ENCODE measurements at places on chromosomes 3 and 15.

DNA sequence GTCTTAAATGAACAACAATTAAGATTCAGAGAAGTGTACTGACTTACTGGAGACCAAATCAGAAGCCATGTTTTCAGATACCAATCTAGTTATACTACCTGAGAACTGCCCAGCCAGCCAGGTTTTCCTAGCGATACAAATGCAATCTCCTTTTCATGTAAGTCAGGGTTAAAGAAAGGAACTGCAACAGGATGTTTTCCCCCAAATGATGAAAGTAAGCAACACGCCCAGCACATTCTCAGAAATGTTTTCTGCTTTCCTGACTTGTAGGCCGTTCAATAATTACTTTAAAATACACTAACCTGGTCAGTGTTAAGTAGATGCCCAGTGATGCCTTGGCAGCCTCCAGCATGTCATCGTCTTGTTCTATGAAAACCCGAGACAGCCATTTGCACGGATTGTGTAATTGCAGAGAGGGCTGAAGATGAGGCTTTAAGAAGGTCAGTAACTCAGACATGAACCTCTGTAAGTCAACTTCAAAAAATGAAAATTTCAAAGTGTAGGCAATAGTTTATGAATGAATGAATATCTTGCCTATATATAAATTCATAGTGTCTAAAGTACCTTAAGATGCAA, 30.3 kb downstream of the LINS1 start:
- no peak for DNase-seq

GRCh38 chr3:99825004-99825640, 7.5 kb downstream of the CMSS1 start:
- DNase-seq, result peak; percentile 14

DNA sequence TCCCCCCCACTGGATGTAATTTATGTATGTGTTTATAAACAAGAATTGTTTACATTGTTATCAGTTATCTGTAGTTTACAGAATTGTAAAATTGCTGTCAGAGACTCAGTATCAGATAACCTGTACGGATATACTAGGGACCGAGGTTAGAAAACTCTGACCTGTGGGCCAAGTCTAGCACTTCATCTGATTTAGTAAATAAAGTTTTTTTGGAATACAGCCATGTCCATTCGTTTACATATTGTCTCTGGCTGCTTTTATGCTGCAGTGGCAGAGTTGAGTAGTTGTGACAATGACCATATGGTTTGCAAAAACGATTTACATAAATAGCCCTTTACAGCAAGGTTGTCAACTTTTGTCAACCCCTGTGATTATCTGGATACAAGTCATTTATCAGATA, 52.6 kb downstream of the LRRC28 start:
- no peak for DNase-seq

GRCh38 chr3:139574026-139574947, 34.7 kb upstream of the RBP1 start:
- no peak for DNase-seq

GRCh38 chr15:72584006-72584405, 70.5 kb upstream of the GOLGA6B start:
- DNase-seq, result no peak

DNA sequence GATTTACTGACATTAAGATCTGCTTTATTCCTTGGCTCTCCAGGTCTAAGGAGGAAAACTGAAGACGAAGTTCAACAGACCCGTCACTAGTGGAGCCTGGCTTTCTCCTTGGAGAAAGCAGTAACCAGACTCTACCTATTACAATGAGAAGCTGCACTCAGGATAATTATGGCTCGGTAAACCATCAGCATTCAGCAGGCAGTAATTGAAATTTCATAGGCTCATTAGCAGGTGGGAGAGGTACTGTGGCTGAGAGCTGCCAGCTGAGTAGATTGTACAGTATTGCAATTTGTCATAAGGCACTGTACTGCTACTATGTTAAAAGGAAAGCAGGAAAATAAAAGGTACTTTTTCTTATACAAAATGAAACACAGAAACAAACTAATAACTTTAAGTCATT, 51.2 kb downstream of the CHAC1 start:
- no peak for DNase-seq

- DNase-seq, result peak; percentile 9
Measured at GRCh38 chr3:22117751-22118346, 366.8 kb upstream of the ZNF385D start.

DNA sequence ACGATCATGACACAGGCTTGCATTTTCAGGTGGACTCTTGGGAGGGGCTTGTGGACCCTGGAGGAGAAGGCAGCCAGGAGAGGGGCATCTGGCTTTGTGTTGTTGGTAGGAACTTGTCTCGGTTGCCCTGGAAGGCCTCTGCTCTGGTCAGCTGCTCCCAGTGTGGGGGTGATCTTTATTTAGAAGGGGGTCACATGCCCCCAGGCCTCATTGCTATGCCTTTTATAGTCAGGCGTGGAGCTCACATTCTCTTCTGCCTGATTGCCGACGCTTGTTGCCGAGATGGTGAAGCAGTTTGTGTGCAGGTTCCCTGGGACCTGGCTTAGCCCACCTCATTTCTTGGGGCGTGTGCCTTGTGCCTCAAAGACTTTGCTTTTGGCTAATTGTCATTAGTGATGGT, 66.6 kb downstream of the IGF1R start:
- DNase-seq, result no peak

- DNase-seq, result no peak
Measured at GRCh38 chr15:99474909-99475753, 90.7 kb upstream of the MEF2A start.

DNA sequence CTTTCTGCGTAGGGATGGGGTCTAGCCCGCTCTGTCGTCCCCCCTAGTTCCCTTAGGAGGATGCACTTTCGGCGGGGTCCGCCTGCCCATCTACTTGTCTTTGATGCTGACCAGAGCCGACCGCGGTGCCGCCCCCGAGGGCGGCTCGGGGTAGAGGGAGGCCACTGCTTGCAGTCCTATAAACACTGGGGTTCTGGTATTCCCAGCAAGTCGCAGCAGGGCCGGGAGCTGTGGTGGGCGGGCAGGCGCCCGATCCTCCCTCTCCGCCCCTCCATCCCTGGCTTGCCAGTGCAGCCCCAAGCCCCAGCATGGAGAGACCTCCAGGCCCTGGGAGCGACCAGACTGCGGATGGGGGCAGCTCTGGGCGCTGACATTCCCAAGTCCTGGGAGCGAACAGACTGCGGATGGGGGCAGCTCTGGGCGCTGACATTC, 830 bp downstream of the SEMA4B start:
- DNase-seq, result no peak

- DNase-seq, result no peak
Measured at GRCh38 chr3:176078906-176079305, 1118.4 kb downstream of the TBL1XR1 start.

GRCh38 chr15:37907136-37907535, 27.3 kb upstream of the TMCO5A start:
- DNase-seq, result peak; percentile 14

DNA sequence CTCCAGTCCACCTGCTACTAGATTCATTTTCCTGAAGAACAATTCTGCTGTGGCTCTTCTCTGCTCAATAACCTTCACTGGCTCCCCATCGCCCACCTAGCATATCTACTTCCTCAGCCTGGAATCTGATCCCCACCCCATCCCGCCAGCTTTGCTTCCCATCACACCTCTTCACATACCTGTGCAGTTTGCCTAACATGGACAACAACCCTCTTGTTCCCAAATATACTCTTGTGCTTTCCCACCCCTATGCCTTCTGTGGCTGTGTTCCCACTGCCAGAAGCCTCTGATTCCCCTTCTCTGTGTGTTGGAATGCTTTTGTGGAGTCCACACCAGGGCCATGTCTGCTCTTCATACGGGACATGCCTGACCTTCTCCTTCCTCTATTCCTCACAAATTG, 29.5 kb downstream of the CMTM7 start:
- no peak for DNase-seq

DNA sequence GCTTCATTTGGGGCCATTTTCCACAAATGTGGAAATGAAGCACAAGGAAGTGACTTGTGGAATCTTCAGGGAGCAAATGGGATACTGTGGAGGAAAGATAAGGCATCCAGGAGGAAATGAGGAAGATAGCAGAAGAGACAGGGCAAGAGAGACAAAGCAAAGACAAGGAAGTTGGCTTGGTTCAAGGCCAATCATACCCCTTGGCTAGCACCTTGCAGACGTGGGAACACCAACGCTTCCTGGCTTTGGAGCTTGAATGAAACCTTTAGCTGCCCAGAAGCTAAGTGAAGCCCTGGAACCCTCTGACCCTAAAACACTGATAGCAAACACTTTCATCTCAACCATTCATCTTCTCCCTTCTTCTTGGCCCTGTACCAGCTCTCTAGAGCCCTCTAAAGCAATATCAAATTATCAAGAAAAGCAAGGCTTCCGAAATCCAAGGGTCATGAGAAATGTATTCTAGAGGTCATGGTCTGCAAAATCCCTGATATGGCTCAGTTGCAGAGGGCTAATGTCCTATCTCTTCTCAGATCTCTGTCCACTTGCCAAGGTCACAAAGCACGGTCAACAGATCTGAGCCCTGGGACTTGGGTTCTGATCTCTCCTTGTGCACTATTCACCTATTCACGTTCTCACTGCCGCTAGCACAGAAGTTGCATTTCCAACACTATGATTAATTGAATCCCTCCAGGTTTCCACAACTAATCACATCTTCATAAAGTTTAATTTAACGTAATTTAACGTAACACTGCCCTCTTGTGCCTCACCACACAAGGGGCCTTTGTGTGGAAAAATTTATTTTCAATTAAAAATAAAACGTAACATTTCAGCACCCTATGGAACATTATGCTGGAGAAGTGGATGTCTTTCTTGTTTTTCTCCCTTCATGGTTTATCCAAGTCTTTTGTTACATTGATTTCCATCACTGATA, 557.6 kb upstream of the ADAMTS9 start:
- no peak for DNase-seq

DNA sequence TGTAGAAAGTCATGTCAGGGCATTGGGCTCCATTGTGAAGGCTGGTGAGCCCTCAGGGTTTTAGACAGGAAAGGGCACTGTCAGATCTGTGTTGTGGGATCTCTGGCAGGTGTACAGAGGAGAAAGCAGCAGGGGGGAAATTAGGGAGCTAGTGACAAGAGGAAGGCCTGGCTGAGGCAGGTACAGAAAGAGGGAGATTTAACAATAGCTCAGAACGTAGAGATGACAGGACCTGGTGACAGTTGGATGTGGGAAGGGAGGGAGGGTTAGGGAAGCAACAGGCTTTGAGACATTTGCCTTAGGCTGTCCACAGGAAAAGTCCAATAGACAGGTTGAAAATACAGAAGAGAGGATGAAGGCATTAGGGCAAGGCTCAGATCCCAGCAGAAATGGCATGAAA, 288.1 kb downstream of the EPHB1 start:
- no peak for DNase-seq

DNA sequence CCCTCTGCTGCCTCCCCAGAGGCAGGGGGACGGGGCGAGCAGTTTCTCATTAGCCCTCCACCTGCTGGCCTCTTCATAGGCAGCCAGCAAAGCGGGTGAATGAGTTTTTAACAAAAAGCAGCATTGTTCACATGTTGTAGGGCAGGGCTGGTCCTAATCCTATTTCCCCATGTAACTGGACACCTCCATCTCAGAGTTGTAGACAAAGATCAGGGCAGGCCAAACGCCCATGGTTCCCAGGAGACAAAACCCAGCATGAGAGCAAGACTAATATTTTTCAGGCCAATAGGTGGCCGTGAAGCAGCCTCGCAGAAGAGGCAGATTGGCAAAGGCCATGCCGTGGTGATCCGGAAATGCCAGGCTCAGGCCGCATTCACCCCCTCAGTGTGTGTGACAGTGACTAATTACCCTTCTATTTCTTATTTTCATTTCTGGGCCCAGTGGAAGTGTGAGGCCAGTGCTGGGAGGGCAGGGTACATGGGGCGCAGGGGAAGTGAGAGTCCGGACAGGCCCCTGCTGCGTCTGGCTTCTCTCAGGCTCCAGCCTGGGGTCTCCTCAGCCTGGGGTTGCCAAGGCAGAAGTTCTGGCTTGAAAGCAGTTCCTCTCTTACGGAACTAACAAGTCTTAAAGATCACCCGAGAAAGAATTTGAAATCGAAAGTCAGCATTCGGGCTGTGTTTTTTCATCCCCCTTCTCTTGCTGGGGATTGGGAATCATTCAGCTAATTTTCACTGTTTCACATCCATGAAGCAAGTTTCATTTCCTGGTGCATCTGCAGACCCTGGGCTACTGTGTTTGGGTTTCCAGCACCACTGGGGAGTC, 64.8 kb downstream of the BOC start:
- no peak for DNase-seq

- no peak for DNase-seq
Measured at GRCh38 chr3:184982076-184982475, 170.1 kb downstream of the VPS8 start.

DNA sequence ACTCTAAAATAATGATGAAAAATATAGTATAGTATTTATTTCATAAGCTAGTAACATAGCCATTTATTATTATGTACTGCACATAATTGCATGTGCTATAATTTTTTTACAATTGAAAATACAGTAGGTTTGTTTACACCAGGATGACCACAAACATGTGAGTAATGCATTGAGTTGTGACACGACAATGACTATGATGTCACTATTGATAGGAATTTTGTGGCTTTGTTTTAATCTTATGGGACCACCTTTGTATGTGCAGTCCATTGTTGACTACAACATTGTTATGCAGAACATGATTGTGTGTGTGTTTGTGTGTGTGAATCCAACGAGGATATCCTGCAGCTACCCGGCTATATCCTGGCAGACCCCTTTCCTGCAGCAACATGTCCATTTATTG, 372.2 kb upstream of the MCTP2 start:
- DNase-seq, result no peak
